ENCODE measurements at places on chromosomes 2 and 18. TPM values are rescaled to one million over a fixed set of nuclear protein-coding genes. Genes with fewer than 3 reads are reported as not detected.

GREB1 gene
- total RNA-seq, result 6.3 TPM

CHN1 gene
- 1.1 TPM for total RNA-seq

IRS1 gene
- 11.6 TPM for total RNA-seq

TMEM131 gene
- total RNA-seq, result 15.3 TPM

GALNT3 gene
- total RNA-seq, result 2.3 TPM

FHL2 gene
- total RNA-seq, result 8.3 TPM

LONRF2 gene
- total RNA-seq, result 0.23 TPM

RAD51AP2 gene
- total RNA-seq, result 0.14 TPM

RBBP8 gene
- 9.8 TPM for total RNA-seq

ABCA12 gene
- not detected for total RNA-seq

HOXD12 gene
- total RNA-seq, result not detected

DSG1 gene
- 2.9 TPM for total RNA-seq

DRC1 gene
- not detected for total RNA-seq

ANKRD30B gene
- total RNA-seq, result not detected

C2orf66 gene
- not detected for total RNA-seq

CCDC141 gene
- total RNA-seq, result 1.0 TPM

AGFG1 gene
- 23.0 TPM for total RNA-seq

CXCR2 gene
- 1.3 TPM for total RNA-seq

SERPINB10 gene
- total RNA-seq, result not detected

All from liver (tissue), 10 donors.